ENCODE measurements at places on chromosomes 4 and X. TPM values are rescaled to one million over a fixed set of nuclear protein-coding genes. Genes with fewer than 3 reads are reported as not detected.

GRCh38 chr4:104404361-104404760 lies 90.3 kb downstream of the CXXC4 start:
- DNase-seq: no peak

The IDUA gene
- 23.0 TPM for total RNA-seq

GRCh38 chrX:45852884-45853283 lies 652.2 kb upstream of the DIPK2B start:
- DNase-seq: peak; percentile 54

GRCh38 chr4:109169170-109169569 lies 133.3 kb downstream of the COL25A1 start:
- no peak for DNase-seq

The IBSP gene
- 15.6 TPM for total RNA-seq

DNA sequence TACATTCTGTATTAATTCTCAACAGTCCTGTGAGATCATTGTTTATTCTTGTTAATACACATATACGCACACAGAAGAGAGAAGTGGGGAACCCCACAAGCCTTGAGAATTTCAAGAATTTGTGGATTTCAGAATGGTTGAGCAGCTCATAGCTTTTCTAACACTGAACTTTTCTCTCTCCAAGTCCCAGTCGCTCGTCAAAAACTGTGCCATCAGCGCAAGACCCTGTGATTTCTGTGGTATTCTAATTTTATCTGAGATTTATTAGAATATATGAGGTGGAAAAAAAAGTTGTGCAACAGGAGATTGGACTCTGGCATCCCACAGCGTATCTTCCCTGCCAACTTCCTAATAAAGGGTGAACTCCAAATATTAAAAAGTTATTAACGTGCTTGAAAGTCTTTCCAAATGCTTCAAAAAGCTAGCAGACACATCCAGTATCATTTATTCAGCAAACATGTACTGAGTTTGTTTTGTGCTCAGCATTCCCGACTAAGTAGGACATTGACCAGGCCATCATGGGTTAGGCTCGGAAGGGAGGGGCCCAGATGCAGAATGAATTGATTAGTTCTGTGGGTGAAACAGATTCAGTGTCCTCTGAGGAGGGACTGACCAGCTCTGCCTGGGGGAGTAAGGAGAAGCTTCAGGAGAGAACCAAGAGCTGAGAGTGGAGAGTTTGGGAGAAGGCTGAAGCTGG lies 165.6 kb downstream of the CBR4 start:
- no peak for DNase-seq

The CSAG2 gene
- not detected for total RNA-seq

DNA sequence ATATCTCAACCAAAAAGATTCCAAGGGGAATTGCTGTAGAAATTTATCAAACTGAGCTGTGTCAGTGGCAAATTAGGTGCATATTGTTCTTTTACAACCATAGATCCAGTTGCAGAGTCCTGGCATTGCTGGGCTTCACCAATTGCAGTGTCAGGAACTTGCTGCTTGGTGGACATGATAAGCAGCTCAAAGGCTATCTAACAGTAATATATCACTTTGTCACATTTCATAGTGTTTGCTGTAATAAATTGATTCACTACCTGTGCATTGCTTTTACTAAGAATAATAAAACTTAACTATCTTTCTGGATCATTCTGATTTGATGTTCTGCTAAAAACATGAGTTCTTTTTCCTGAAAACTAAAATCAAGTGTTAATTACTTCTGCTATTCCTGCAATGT lies 30.9 kb upstream of the ACE2 start:
- no peak for DNase-seq

The TCP11X2 gene
- not detected for total RNA-seq

DNA sequence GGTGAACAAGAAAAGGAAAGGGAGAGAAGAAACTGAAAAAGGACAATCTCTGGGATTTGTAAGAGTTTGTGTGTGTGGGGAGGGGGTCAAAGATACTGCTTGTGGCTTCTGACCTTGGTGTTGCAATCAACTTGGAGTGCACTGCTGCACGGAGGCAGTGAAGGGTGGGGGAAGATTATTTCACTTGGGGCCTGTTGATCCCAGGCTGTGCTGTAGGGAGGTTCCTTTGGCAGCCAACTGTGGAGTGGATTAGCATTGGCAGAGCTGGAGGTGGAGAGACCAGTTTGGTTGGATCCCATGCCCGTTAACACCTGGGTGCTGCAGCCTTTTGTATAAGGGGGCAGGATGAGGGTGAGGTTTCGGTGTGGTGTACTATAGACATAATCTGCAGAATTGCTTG lies 38.2 kb downstream of the AFF1 start:
- DNase-seq: no peak

DNA sequence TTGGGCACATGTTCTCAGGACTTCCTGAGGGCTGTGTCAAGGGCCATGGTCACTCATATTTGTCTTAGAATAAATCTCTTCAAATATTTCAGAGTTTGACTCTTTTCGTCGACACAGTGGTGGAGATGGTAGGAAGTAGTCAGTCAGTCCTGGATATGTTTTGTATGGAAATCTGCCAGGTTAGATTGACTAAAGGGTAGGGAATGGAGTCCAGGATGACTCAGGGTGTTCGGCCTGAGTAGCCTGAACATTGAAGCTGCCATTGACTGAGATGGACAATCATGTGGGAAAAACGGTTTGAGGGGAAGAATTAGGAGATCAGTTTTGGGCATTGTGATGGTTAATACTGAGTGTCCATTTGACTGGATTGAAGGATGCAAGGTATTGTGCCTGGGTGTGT lies 177.1 kb upstream of the CENPE start:
- no peak for DNase-seq

- DNase-seq: no peak
Measured at GRCh38 chrX:109855501-109855900, 122.4 kb upstream of the ACSL4 start.

The FRMD7 gene
- 1.5 TPM for total RNA-seq

GRCh38 chrX:413322-414201 lies 26.9 kb upstream of the PPP2R3B start:
- DNase-seq: peak; percentile 84

The DOK7 gene
- not detected for total RNA-seq

The USP27X gene
- 4.1 TPM for total RNA-seq

The LRAT gene
- total RNA-seq: not detected

- DNase-seq: no peak
Measured at GRCh38 chrX:124910611-124911010, 409.1 kb upstream of the TEX13C start.

DNA sequence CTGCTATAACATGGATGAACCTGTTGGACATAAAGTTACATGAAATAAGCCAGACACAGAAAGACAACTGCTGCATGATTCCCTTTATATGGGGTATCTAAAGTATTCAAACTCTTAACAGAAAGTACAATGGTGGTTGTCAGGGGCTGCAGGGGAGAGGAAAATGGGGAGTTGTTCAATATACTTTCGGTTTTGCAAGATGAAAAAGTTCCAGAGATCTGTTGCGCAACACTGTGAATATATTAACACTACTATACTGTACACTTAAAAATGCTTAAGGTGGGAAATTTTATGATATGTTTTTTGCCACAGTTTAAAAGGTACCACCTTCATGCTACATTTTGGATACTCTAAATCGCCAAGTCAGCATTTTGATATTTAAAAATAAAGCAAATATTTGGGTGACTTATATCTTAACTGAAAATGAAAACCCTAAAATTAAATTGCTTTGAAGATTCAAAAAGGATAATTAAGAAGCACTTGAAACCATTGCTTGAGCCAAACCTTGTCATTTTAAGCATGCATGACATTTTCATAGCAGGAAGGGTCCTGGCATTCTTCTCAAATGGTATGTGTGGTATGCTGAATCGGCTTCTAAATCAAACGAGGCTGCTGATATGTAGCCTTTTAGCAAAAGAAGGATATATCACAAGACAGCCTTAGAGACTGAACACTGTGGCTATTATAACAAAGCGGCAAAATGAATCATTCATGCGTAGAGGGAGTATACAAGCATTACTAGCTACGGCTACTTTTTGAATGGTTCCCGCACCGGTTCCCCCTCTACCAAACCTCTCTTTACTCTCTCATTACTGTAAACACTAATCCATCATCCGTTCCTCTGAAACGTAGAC lies 607.1 kb upstream of the DIPK2B start:
- DNase-seq: peak; percentile 54

The GAGE12J gene
- total RNA-seq: not detected

DNA sequence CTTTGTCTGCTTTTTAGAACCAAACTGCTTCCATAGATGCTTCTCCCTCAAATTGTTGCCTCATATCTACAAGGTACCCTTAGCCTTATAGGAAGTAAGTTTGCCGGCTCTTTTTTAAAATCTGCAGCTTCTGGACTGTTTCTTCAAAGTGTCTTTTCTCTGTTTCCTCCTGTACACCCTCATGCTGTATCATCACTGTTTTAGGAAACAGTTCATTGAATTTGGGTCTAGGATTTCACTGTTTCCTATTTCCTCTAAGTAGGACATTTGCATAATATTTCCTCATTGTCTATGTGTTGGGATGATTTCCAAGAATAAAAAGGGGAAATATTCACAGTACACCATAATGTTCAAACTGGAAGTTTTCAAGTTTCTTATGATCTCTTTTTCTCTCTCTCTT lies 43.0 kb downstream of the BANK1 start:
- no peak for DNase-seq

The ZBTB49 gene
- total RNA-seq: 5.0 TPM

The CYSLTR1 gene
- under 0.01 TPM for total RNA-seq

DNA sequence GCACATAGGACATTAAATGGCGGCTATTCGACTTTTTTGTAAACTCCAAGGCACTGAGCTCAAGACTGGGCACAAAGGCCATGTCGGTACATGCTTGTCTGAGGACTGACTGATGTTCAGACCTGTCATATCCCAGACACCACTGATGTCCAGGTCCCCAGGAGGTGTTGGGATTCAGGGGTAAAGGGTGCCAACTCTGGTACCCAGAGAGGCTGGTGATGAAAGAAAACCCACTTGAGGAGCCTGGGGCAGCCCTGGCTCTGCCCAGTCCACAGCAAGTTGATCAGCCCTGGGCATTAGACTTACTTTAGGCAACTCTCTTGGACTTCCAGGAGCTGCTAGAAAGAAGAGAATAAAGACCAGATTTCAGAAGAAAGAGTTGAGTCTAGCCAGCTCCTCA lies 18.7 kb downstream of the SASH3 start:
- DNase-seq: peak; percentile 74

DNA sequence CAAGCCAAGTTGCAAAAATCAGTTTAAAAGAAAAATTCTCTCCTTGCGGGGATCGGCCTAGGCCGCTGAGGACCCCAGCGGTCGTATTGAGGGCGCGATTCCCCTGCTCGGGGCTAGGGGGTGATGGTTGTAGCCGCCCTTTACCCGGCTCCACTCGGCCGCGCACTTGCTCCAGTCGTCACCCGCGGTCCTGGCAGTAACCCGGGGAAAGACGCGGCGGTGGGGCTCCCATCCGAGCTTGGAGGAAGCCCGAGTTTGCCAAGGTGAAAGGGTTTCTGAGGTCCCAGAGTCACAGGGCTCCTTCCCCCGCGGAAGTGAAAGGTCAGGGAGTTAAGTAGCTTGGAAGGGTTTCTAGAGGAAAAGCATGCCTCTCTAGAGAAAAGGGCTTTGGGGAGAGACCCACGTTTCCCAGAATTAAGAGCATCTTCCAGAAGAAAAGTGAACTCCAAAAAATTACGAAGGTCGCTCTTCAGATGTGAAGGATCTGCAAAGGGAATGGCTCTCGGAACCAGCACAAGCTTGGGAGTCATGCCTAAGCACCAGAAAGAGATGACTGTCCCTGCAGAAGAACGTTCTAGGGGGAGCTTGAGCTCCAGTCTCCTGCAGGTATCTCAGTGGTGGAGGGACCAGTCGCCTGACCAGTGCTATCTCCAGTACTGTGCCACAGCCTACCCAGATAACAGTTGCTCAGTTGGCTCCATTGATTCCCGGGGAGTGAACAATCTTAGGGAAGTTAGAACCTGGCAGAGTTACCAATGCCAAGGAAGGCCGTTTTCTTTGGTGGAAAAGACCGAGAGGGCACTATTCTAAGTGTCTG lies 875 bp downstream of the LAP3 start:
- DNase-seq: peak; percentile 82
